Mesothelial cell of epicardium (in vitro differentiated cells): ENCODE measurements at places on chromosomes 2 and 18. TPM values are rescaled to one million over a fixed set of nuclear protein-coding genes. Genes with fewer than 3 reads are reported as not detected.
A peak's percentile ranks its signal among the peaks of the same experiment; 100 is the strongest.

DNA sequence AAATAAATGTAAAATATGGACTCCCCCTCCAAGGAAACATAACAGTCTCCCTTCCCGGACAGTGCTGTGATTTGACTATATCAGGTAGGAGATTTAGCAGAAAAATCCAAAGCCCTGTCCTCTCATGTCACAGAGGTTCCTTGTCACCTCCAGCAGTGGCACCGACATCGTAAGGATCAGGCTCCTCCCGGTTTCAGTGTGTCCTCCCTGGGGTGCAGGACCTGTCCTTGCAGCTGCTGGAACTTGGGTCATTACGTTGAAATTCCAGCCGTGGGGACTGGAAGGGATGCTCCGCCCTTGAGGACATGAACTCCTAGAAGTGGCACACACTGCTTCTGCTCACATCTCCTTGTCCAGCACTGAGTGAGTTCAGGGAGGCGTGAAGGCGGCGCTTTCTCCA is 101.1 kb upstream of the ODC1 start:
- no peak overlapping the region for H3K4me3 ChIP-seq
- no peak overlapping the region for H3K27ac ChIP-seq
- peaks cover under 1% of the 10 kb centered on the region for H3K36me3 ChIP-seq

Gene PTMA
- total RNA-seq: 1,098 to 1,149 TPM (median 1,136 TPM) in 3 replicates

Gene FAM110C
- 6.4 to 9.7 TPM (median 7.8 TPM) in 3 replicates for total RNA-seq

DNA sequence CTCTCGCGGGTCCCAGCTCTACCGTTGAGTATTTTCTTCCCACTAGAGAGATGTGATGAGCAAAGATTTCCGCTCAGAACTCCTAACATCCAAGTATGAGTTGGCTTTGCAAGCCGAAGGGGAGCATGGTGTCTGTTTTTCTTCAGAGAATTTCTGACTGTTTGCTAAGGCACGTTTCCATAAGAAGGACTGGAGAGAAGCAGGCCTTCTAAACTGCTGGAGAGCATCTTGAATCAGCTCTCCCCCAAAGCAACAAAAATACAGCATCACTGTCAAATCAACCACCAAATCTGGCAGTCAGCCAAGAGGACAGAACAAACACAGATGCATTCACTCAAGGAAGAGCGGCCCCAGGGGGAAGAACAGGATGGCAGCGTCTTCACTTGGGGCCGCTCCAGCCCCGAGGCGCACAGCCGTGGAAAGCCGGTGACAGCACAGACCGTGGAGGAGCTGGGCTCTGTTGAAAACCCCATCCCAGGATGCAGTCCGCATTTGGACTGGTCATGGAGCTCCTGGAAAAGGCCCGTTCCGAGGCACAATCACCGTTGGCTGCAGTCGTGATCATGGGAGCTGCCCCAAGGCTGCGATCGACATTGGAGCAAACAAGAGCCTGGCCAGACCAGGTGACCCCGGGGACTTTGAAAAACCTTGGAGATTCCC is 101.4 kb downstream of the NFATC1 start:
- peaks cover 9% of the 10 kb centered on the region for H3K36me3 ChIP-seq
- no peaks in the 10 kb centered on the region for H3K27me3 ChIP-seq
- H3K4me1 ChIP-seq: peaks cover 16% of the 10 kb centered on the region
- peak overlapping the region; percentile 86 for H3K27ac ChIP-seq
